ENCODE measurements at places on chromosomes 16 and 17. TPM values are rescaled to one million over a fixed set of nuclear protein-coding genes. Genes with fewer than 3 reads are reported as not detected.
A peak's percentile ranks its signal among the peaks of the same experiment; 100 is the strongest.

The TBX4 gene
- not detected for total RNA-seq

- no peak for DNase-seq
Observed at GRCh38 chr16:12410837-12411490, 392.7 kb downstream of the CPPED1 start.

GRCh38 chr16:57944970-57945739 is 25.8 kb downstream of the CNGB1 start:
- no peak for DNase-seq

DNA sequence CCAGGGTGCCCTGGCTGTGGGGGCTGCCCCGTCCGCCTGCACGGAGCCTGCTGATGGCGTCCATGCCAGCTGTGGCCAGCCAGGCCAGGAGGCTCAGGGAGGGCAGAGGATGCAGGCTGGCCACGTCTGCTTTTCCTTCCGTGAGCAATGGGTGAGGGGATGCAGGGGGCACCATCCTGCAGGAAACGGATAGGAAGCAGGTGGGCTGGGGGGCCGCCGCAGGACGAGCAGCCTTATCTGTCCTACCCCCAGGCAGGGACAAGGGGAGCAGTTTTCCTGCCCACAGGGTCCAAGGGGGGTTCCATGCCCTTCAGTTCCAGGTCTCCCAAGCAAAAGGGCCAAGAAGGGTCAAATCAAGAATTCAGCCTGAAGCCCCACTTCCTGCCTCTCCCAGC is 6.8 kb downstream of the DUS1L start:
- no peak for DNase-seq

DNA sequence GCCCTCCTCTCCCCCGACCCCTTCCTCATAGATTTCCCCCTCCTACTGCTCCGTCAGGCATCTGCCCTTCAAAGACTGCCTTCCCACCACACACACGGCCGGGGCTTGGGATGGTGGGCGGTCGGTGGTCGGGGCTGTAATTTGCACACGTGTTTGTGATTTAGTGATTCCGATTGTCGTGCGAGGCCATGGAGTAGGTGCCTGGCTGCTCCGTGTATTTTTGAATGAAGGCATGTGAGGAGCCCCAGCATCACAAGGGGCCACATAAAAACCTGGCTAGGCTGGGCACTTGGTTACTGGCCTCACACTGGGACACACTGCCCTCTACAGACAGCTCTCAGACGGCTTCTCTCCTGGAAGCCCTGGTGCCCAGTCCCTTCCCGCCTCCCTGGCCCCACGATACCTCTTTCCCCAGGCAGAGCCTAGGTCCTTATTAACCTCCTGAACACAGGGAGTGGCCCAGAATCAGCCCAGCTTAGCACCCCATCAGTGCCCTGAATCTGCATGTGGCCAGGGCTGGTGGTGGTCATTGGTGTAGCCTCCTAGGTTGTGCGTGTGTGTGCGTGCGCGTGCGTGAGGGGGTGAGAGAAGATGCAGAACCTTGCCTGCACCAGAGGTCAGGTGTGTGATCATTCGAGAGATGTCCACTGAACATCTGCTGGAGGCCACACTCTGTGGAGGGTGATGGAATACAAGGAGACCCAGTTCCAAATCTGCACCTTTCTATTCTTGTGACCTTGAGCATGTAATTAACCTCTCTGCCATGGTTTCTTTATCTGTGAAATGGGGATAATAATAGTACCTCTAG is 1.3 kb upstream of the SOCS1 start:
- DNase-seq = no peak

The MFSD6L gene
- total RNA-seq = 0.22 TPM

DNA sequence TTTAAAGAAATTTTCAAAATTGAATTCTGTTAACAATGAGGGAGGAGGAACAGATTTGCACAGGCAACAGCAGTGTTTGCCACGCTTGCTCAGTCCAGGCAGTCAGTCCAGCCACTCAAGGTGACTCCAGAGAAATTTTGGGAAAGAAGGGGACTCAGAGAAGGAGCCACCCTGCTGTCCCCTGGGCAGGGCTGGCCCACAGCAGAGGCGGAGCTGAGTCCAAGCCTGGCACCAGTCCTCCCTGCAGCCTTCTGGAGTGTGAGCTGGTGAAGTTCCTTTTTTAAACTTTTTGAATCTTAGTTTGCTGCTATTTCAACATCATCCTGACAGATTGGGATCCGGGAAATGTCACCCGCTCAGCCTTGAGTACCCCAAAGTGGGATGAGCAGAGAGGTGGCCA is 14.5 kb upstream of the SLC47A2 start:
- no peak for DNase-seq

GRCh38 chr17:82297280-82297713 is 20.1 kb downstream of the CD7 start:
- DNase-seq = peak; percentile 80

DNA sequence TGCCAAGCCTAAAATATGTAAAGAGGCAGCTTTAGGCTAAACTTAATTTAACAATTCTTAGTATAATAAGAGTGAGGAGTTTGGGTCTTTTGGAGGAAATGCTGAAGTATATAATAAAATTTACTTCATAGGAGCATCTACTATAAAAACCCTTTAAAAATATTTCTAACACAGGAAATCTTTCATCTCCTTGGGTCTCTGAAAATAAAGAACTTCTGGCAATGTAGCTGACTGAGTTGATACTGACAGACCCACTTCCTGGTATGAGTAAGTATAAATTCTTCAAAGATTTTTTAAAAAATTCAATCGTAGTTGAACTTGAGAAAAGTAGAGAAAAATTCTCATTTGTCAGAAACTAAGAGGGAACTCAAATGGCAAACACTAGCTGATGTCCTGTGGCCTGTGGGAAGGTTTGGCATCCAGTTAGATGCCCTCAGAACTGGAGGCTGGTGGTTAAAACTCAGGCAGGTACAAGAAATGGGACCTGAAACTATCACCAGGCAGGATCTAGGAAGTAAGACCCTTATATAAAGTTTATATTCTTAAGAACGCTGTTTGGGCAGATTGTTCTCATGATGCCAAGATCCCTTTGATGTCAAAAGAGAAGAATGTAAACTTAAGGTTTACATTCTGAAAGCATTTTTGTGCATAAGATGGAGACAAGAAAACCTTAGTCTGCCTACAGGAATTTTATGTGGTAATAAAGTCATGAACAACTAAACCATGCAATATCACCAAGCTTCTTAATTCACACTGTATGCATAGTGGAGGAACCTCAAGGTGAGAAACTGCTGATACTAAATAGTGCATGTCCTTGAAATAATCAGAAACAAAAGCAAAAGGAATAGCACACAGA is 6.2 kb downstream of the KRTAP4-6 start:
- DNase-seq = no peak

- peak; percentile 33 for DNase-seq
Observed at GRCh38 chr17:15260376-15261257, 4.5 kb downstream of the PMP22 start.

The SOX8 gene
- total RNA-seq = 4.7 TPM

The MSI2 gene
- 98.6 TPM for total RNA-seq

DNA sequence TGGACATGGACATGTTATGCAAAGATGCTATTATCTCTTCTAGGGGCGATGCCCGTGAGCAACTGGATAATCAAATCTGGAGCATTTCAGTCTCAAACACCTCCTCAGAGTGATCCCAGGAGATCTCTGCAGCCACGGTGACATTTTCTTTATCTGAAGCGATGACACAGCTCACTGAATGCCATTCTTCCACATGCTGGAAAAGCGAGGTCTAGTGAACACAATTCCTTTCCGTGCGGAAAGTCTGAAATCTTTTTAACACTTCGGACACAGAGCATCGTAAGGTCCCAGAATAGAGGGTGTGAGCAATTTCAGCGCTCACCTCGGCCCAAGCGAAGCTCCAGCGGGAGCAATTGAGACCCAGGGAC is 531 bp upstream of the HASPIN start:
- DNase-seq = no peak

GRCh38 chr16:16075488-16076422 is 126.3 kb downstream of the ABCC1 start:
- DNase-seq = peak; percentile 14

The FASN gene
- total RNA-seq = 52.4 TPM

GRCh38 chr16:69105501-69106361 is at the start of gene HAS3:
Gene HAS3 (plus strand): TSS chr16:69105653. CDS start chr16:69109396, 3,743 bp downstream.
- no peak for DNase-seq

DNA sequence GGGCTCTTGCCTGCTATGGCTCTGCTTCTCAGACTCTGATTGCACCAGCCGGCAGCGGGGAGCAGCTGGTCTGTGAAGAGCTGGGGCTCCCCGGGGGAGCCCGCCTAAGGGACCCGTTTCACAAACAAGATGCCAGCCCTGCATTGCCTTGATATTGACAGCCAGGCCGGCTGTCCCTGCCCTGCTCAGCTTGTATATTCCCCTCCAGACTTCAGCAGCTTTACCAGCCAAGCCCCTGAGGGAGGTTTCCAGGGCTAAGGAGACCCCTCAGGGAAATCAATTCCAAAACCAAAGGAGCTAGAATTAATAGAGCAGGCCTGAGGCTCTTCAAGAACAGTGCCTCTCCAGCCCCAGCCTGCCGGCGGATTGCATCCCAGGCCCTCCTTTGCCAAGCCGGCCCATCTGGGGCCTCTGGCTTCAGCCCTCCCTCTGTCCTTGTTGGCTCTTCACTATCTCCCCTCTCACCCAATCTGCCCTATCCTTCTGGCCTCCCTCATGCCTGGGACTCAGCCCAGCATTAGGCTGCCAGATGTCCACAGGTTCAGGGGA is 5.7 kb downstream of the CALB2 start:
- DNase-seq = no peak

DNA sequence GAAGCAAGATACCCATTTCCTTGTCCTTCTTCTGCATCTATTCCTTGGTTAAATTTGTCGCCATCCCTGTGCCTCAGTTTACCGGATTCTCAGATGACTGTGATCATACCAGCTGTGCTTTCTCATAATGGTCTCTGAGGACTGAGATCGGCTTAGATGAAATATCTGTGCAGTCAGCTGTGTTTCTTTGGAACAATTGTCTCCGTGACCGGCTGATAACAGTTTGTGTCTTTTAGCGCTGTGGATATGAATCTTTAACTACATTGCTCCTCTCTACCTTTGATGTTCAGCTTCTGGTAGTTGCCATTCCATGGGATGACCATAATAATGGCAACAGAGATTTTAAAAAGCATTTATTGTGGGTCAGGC is 473 bp downstream of the FTO start:
- DNase-seq = no peak

- DNase-seq = no peak
Observed at GRCh38 chr17:27535178-27535928, 79.1 kb downstream of the KSR1 start.

GRCh38 chr17:57696050-57696449 is 49.0 kb downstream of the CCDC182 start:
- no peak for DNase-seq

The SLC52A1 gene
- total RNA-seq = 0.25 TPM

DNA sequence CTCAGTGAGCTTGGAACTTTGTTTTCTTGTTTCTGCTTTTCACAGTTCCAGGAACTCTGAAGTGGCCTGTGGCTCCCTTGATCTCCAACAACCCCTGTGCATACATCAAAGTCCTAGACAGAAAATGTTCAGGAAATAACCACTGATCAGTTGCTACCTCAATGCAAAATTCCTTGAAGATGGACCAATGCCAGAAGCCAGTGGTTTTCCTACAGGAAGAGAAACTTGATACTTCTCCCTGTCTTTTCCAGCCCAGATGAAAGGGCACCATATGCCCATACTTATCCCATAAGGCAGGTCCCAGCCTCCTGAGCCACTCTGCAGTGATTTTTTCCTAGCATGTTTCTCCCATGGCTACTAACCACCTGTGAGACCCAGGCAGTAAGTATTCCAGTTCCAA is 12.3 kb upstream of the CDRT4 start:
- no peak for DNase-seq

The VMO1 gene
- total RNA-seq = 0.63 TPM

GRCh38 chr17:79007504-79008381 is 1.8 kb downstream of the CANT1 start:
- DNase-seq = no peak

GRCh38 chr17:27596096-27596495 is 34.9 kb upstream of the LGALS9 start:
- DNase-seq = no peak

DNA sequence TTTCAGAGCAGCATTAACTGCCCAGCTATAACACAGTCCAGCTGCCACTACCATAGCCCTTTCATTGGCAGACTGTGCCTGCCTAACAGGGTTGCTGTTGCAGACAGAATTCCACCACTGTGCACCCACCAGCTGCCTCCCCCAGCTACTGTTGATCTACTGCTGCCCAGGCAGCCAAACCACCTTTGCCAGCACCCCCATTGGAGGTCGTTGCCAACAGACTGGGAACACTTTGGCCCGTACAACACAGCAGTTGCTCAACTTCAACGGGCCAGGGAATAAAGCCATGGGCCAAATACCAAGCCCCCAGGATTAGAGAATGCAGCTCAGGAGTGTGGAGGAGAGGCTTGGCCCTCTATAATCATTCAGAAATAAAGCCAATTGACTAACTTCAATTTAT is 473.6 kb downstream of the CDH11 start:
- no peak for DNase-seq

DNA sequence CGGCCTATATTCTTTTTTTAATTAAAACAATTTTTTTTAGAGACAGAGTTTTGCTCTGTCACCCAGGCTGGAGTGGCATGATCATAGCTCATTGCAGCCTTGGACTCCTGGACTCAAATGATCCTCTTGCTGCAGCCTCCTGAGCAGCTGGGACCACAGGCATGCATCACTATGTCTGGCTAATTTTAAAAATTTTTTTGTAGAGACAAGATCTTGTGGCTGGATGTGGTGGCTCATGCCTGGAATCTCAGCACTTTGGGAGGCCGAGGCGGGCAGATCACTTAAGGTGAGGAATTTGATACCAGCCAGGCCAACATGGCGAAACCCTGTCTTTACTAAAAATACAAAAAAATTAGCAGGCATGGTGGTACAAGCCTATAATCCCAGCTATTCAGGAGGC is 54.8 kb upstream of the MSI2 start:
- DNase-seq = no peak

- DNase-seq = no peak
Observed at GRCh38 chr17:76188213-76189016, 47.4 kb upstream of the FOXJ1 start.

GRCh38 chr16:10966129-10966528 is 21.8 kb downstream of the CLEC16A start:
- no peak for DNase-seq

DNA sequence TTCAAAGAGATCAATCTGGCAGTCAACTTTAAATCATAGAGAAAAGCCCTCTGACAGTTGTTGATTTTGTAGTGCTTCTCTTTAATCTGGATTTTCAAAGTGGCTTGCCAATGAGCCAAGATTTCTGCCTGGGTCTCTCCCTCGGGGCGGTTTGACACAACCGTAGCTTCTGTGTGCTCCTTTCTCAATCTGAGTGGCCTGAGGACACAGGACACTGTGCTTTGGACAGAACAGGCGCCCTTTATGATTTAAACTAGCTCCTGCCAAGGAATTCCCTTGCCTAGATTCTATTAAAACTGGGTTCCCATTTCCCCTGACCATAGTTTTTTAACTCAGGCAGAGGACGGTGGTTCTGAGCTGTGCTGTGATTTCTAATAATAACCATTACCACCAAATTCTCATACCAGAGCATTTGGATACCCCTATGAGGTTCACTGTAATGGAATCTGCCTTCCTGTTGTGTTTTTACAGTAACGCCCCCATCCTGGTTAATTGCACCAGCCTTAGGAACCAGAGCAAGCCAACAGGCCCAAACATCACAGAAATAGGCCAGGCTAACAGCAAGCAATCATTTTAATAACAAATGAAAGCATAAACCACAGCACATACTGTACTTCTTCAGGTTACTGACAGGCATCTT is 4.0 kb downstream of the ZFHX3 start:
- DNase-seq = no peak

The TPPP3 gene
- 0.23 TPM for total RNA-seq

Data from T-cell (primary cell).